ENCODE measurements at places on chromosomes 16 and 17. TPM values are rescaled to one million over a fixed set of nuclear protein-coding genes. Genes with fewer than 3 reads are reported as not detected.

Gene CPHXL2
- total RNA-seq, result not detected

Gene SKAP1
- total RNA-seq, result not detected

Gene MT1H
- not detected for total RNA-seq

Gene FBXO47
- total RNA-seq, result not detected
